Endothelial cell (in vitro differentiated cells): ENCODE measurements at places on chromosomes 7 and 10.

GRCh38 chr7:155457544-155458110 is 302 bp upstream of the EN2 start:
- DNase-seq: no peak

DNA sequence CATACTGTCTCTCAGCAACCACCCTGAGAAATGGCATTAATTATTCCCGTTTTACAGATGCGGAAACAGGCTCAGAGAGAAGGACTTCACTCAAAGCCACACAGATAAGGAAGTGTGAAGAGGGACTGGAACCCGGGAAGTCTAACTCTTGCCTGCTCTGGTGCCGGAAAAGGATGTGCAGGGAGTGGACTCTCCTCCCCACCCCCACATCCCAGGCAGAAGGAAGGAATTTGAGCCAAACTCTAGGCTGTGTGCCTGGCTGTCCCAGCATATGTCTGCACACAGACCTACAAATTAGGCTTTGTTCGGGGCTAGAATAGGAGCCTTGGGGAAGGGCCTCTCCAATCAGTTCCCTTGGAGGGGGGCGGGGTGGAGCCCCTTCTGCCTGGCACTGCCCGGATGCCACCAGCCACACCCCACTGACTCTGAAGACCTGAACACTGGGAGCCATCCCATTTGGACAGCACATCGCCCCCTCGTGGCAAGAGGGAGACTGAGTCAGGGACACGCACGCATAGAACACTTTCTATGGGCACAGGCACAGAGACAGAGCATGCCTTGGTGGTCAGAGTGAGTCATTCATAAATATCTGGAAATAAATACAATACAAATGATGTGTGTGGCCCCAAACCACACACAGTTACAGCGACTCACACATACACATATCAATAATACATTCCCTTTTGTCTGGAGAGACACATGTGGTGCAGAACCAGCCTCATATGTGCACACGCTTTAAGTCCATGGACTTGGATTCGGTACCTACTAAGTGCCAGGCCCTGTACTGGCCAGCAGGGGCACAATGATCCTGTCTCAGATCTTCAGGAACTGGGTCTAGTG is 13.1 kb downstream of the LZTS2 start:
- DNase-seq: peak; percentile 84

DNA sequence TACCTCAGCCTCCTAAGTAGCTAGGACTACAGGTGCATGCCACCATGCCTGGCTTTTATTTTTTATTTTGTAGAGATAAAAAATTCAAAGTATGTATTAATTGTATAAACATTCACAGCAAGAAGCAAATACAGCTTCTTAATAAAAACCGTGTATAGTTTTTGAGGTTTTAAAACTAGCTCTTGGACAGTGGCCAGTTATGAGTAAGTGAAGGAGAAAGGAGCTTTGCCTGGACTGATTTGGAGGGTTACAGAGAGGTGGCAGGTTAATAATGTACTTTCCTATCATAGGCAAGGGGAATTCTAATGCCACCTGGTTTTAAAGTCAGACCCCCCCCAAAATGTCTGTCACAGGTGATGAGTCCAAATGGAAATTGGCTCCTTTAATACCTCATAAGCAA is 43.4 kb downstream of the ZNRF2 start:
- DNase-seq: no peak

GRCh38 chr7:151520419-151521261 is 945 bp upstream of the RHEB start:
- peak; percentile 28 for DNase-seq

GRCh38 chr10:71343392-71343773 is 24.3 kb downstream of the SLC29A3 start:
- no peak for DNase-seq
